GM23248 (cell line): ENCODE measurements at places on chromosomes 6 and 20. TPM values are rescaled to one million over a fixed set of nuclear protein-coding genes. Genes with fewer than 3 reads are reported as not detected.

The FAM209B gene
- total RNA-seq: not detected in 2 replicates

The C6orf15 gene
- not detected in 2 replicates for total RNA-seq

The SIRPG gene
- total RNA-seq: not detected in 2 replicates

The WFDC10B gene
- not detected in 2 replicates for total RNA-seq

The PROCR gene
- total RNA-seq: 34.4 and 44.3 TPM in 2 replicates

The VGLL2 gene
- total RNA-seq: not detected in 2 replicates

The SLC22A16 gene
- total RNA-seq: not detected in 2 replicates

The HLA-DRB5 gene
- total RNA-seq: not detected in 2 replicates

The ADGRF4 gene
- total RNA-seq: 0.11 TPM in 1 of 2 replicates, not detected in the other

The HLA-F gene
- total RNA-seq: 0.13 and 0.43 TPM in 2 replicates

The IP6K3 gene
- not detected in 2 replicates for total RNA-seq

The FHL5 gene
- not detected in 2 replicates for total RNA-seq
